ENCODE measurements at places on chromosomes 1 and 21.

GRCh38 chr1:204506201-204506968 lies 9.8 kb upstream of the MDM4 start:
- DNase-seq, result peak; percentile 95

- DNase-seq, result peak; percentile 22
Observed at GRCh38 chr1:180291004-180291403, 60.9 kb downstream of the LHX4 start.

DNA sequence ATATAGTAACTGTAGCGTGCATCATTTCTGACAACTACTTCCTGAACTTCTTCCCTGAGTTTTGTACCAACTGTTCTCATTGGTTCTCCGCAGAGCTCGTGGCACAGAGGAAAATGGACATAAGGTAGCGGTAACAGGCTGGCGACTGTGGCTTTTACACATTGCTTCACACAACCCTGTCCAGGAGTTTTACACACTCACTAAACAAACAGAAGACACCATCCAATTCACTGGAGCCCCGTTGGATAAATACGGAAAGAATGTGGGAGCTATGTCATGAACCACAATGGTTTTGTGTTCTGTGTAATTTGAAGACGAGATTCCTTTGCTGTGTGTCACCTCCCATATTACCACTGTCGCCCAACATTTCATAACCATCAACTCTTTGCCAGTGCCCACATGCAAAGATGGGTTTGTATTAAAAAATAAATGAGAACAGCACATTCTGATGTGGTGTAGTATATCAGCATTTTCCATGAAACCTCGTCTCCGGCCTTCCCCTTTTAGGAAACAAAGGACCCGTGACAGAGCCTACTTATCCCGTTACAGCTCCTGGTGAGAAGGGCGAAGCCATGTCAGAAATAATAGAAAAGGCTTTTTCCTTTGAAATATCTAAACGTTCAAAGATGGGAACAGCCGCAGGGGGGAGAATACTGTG lies 47.4 kb upstream of the ENAH start:
- peak; percentile 99 for DNase-seq

DNA sequence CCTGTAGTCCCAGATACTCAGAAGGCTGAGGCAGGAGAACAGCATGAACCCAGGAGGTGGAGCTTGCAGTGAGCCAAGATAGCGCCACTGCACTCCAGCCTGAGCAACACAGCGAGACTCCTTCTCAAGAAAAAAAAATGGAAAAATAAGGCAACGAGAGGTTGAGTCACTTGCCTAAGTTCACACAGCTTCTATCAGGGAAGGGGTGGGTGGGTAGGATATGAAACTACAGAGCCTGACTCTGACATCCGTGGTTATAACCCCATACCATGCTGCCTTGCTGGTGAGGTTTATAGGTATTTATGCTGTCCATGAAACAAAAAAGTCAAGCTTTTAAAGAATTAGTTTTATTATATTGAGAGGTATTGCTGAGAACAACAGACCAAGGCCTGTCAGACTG lies 61.5 kb upstream of the RAB4A start:
- no peak for DNase-seq

DNA sequence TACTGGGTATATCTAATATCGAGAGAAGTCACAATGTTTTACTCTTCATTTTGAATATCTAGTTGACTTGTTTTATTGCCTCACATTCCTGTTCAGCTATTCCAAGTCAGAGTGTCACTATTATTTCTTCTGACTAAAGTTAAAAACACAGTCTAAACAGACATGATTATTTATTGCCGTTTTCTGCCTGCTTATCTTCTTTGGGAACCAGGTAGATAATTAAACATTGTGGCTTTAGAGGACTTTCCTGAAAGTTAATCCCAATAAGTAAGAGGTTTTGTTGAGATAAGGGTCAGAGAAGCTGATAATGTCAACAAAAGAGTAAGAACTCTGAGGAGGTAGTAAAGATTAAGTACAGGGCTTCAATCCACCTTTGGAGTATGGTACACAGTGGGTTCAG lies 53.8 kb downstream of the PCNX2 start:
- DNase-seq, result no peak

DNA sequence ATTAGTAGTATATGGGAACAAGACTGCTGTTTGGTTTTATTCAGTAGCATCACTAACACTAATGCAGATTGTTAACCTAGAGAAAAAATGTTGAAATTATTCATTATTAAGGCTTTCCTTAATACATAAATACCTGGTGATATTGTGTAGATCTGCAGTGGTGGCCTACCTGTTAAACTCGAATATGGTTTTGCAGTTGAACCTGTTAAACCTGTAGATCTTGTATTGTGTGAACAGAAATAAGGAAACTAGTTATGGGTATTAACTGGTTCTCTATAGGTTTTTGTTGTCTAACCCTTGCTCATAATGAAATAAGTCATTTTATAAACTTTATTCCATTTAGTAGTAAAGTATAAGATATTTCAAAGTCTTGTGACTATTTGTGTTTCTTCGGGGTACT lies 23.9 kb downstream of the PKN2 start:
- DNase-seq, result no peak

DNA sequence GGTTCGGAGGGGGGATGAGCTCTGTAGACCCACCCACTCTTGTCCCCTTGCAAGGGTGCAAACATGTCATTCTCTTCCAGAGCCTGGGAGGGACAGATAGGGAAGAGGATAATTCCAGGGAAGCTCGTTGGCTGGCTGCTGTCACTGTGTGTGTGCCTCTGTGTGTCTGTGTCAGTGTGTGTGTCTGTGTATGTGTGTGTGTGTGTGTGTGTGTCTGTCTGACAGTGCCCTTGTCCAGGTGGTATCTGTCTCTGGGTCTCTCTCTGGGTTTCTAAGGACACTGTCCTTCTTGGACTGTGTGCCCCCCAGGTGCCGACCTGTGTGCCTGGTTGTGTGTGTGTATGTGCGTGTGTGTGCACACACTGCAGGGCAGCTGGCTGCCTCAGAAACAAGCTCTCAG lies 90.5 kb downstream of the ACTL8 start:
- DNase-seq, result no peak

GRCh38 chr1:156893048-156893953 lies at the start of gene PEAR1:
Gene PEAR1, plus strand, starts transcription at chr1:156893718. Its CDS starts 10,209 bp downstream, at chr1:156903927.
- DNase-seq, result peak; percentile 69

DNA sequence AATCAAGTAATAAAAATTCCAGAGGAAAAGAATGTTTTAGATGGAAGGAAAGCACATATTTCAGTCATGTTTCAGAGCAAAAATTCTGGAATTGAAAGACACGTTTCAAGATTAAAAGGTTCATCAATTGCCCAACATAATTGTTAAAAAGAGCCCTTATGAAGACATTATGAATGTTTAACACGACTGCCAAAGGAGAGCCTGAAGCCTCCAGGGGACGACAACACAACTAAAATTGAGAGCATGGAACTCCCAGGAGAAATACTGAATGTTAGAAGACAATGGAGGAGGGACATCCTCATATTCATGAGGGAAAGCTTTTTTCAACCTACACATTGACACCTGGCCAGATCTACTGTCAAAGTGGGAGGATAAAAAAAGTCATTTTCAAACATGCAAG lies 16.0 kb downstream of the OR2T11 start:
- DNase-seq, result peak; percentile 60

GRCh38 chr1:175409938-175410337 lies 217.4 kb upstream of the KIAA0040 start:
- DNase-seq, result no peak

- DNase-seq, result no peak
Observed at GRCh38 chr1:187744665-187745064, 915.9 kb downstream of the PLA2G4A start.

GRCh38 chr1:213034713-213035112 lies 16.3 kb upstream of the RPS6KC1 start:
- no peak for DNase-seq

GRCh38 chr1:64315402-64315801 lies 112.0 kb downstream of the UBE2U start:
- DNase-seq, result no peak

DNA sequence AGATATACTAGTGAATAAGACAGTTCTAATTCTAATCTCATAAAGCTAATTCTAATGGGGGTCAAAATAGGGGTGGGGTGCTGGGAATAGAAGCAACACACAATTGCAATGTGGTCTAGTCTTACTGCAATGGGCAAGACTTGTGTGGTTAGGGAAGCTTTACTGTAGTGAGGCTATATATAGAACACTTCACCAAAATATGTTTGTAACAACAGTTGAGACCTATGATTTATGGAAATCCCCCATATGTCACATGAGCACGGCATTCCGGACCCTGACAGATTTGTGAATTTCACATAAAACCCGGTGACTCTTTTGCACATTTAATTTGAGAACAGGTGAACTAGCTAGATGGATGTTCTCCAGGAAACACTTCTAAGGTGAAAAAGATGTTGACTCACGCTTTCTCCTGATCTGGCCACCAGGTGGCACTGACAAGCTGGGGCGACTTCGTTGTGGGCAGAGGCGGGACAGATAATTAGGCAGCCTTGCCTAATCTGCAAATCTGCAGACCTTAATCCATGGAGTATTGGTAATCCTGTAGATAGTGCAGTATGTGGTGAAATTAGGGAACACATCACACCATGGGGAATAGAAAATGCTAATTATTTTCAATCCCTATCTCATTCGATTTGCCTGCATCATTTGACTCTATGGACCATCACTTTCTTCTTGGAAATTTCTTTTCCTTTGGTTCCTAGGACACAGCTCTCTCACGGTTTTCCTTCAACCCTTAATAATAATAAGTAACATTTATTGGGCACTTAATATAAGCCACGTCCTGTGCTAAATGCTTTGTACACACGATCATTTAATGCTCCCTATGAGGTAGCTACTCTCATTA lies 37.7 kb downstream of the KIAA0040 start:
- peak; percentile 60 for DNase-seq

DNA sequence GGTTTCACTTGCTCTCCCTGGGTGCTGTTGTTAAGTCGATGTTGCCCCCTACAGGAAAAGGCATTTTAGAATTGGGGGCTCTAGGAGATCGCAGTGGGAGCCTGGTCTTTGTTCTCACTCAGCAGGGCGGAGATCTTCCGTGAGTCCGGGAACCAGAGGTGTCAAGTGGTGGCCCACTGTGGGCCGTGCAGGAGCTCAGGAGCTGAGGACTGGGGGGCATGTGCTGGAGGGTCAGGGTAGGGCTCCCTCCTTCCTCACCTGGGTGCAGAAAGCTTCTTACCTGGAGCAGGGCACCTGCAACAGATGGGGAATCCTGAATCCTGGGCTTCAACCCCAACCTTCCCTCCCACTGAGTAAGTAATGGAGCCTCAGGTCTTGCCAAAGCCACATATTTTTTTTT lies 392.7 kb downstream of the NPHP4 start:
- no peak for DNase-seq

GRCh38 chr1:39652105-39652504 lies 12.7 kb upstream of the HEYL start:
- no peak for DNase-seq

- no peak for DNase-seq
Observed at GRCh38 chr1:22806584-22806983, 95.9 kb downstream of the EPHB2 start.

DNA sequence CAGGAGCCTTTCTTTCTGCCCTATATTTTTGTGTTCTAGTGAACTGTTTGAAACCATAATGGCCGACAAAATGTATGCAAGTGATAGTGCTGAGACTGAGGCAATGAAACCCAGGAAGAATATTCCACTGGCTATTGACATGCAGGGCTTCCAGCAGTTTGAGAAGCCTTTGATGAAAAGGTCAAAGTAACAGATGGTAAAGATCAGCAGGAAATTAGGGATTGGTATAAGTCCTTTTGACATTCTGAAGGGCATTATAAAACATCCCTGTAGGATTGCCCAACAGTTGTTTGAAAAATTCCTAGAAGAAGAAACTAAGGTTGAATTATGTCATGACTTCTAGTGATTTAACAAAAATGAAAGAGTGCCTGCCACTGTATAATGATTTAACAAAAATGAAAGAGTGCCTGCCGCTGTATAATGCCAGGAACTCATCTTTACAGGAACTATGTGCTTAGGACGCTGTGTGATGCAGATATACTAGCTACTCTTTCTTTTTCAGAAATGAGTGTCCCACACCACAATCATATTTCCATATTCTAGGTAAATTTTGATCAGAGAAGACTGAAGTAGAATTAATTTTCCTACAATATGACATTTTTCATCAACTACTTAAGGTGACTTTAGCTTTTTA lies 283.9 kb upstream of the ST6GALNAC5 start:
- no peak for DNase-seq

DNA sequence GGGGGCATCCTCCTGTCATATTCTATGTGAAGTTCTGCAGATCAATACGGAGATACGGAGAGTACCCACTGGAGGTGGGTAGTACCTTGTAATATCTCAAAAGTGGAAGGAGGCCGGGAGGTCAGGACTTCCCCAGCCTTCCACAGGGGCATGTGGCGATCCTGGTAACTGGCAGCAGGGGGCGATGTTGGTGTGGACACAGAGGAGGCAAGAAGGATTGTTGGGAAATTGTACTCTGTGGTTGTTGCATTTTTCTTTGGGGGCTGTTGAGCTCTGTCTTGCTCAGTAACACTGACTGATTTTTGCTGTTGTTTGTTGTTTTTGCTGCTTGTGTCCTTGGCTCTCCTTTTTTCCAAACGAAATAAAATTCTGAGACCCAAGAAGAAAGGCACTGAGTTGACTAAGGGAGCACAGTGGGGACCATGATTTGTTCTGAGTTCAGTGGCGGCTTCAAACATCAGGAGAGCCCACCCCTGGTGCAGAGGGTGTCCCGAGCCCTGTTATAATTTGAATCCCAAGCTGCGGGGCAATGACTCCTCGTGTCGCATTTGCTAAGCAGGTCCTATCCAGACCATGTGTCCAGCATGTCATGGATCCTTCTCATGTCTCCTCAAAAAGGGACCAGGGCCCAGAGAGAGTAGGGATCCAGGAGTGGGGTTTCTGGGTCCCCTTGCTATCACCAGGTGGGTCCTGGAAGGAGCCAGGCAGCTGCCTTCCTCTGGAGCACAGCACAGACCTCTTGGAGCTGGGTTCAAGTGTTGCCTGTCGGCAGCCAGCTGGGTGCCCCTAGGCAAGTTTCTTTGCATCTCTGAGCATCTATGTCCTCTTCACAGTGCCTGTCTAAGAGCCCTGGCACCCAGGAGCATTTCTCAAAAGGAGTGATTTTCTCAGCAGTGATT lies 22.8 kb downstream of the LHX4 start:
- DNase-seq, result peak; percentile 62
